ENCODE measurements at places on chromosomes 4 and X. TPM values are rescaled to one million over a fixed set of nuclear protein-coding genes. Genes with fewer than 3 reads are reported as not detected.

GRCh38 chrX:154472685-154473632, 6.1 kb downstream of the LAGE3 start:
- DNase-seq: no peak

TCEAL7 gene
- not detected for total RNA-seq

GRCh38 chrX:17376431-17377077, 1.6 kb downstream of the NHS start:
- DNase-seq: peak; percentile 41

CTAG1A gene
- total RNA-seq: 312 TPM

- DNase-seq: peak; percentile 59
Measured at GRCh38 chr4:127400731-127401346, 231.9 kb upstream of the INTU start.

- DNase-seq: peak; percentile 41
Measured at GRCh38 chr4:182145334-182145905, 97.8 kb upstream of the TENM3 start.

GRCh38 chr4:128571747-128572146, 237.8 kb upstream of the JADE1 start:
- DNase-seq: peak; percentile 86

SCML2 gene
- 5.9 TPM for total RNA-seq

DNA sequence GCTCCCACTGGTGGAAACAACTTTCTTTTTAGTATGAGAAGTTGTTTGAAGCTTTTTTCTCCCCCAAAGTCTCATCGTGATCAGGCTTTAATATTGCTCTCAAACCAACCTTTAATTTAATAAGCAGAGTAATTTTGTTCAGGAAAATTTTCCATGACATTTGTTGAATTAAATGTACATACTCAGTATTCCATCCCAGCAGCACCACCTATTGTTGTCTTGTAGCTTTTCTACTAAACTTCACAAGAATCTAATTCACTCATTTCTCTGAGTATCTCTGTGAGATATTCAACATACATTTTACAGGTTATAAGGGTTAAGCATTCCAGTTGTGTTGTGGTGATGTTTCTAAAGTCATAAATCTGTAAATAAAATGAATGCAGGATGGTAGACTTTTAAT, 218.3 kb upstream of the HAND2 start:
- DNase-seq: no peak

GRCh38 chrX:30513284-30513683, 64.3 kb downstream of the TASL start:
- no peak for DNase-seq

PROM1 gene
- not detected for total RNA-seq

- no peak for DNase-seq
Measured at GRCh38 chrX:118630848-118631247, 96.6 kb upstream of the IL13RA1 start.

DNA sequence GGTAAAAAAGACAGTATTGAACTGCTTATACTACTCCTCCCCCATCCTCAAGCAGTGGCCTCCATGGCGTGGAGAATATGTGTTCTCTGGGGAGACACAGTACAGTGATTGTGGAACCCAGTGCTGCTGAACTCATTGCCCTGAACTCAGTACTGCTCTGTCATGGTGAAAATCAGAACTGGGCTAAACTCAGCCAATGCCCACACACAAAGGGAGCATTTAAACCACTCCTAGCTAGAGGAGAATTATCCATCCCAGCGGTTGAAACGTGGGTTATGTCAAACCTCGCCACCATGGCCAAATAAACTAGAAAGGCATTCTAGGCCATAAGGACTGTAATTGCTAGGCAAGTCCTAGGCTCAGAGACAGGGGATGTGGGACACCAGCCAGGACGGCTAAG, 131.8 kb downstream of the SPOCK3 start:
- no peak for DNase-seq

GRCh38 chr4:77413766-77414165, 191.9 kb upstream of the CXCL13 start:
- no peak for DNase-seq

GRCh38 chr4:163768014-163768413, 273.5 kb downstream of the TMA16 start:
- DNase-seq: no peak

SERTM2 gene
- total RNA-seq: 0.20 TPM

- no peak for DNase-seq
Measured at GRCh38 chr4:15832523-15833451, 54.7 kb downstream of the CD38 start.

DNA sequence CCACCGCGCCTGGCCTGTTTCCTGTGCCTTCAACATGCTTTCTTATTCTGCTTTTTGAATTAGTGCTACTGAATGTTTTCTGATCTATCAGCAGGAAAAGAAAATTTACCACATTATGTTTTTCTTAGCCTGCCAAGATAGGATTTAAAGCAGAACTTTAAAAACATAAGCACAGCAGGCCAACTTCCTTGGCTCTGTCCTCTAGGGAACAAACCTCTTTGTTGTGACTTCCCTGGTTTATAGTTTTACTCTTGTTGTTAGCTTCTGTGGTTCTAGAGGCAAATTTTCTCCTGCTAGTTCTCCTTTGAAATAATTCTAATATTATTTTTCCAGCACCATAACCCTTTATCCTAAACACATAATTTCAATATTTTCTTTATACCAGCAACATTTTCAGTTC, 605.1 kb downstream of the ADGRL3 start:
- DNase-seq: no peak

- DNase-seq: peak; percentile 23
Measured at GRCh38 chrX:40109288-40110008, 11.7 kb upstream of the BCOR start.

TMPRSS11D gene
- total RNA-seq: not detected

- DNase-seq: no peak
Measured at GRCh38 chr4:53562409-53562808, 28.9 kb downstream of the LNX1 start.

CLDN24 gene
- total RNA-seq: not detected

DNA sequence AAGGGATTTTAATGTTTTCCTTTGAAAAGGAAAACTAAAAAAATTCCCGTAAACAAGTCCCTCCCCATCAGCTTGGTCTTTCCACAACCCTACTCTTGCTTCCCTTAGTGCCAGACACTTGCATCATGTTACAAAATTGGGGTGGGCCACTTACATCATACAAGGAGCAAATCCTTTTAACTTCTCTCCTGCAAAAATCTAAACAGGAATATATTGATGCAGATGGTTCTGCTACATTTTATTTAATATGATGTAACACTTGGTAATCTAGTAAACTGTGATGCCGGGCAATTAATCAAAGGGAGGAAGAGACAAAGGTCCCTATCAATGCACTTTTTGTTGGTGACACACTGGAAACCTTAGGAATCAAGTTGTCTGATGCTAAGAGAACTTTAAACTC, 125.3 kb downstream of the UBE2K start:
- DNase-seq: no peak

GNRHR gene
- total RNA-seq: not detected

Data from HT1080 (cell line).